ENCODE measurements at places on chromosomes 4 and X.

DNA sequence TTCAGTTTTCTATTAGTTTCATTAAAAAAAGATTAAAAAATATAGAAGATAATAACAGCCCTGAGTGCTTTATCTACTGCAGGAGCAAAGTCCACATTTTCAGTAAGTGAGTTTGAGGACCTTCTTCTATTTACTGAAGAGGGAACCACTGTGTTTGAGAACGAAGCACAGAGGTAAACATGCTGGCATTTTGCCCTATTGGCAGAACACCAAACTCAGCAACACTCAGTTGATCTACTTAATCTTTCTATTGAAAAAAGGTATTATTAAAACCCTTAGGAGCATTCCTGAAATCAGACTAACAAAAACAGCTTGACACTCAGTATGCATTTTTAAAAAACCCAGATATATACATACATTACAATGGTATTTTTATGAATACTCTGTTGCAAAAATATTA is 1496.7 kb downstream of the TECRL start:
- no peak for DNase-seq

DNA sequence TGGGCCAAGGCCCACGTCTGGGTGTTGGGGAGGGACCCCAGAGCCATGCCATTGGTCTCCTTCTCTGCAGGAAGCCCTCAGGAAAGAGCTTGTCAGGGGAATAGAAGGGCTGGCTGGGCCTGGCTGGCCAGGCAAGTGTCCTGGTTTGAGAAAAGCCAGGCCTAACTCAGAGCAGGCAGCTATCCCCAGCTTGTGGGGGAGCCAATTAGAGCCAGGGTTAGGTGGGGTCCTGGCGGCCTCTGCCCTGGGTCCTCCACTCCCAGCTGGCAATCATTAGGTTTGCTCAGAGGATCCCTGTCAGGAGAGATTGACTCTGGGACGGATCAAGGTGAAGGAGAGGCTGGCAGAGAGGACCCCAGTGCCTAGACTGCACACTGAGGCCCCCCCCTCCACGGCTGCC is 64.8 kb downstream of the PJA1 start:
- DNase-seq, result no peak

DNA sequence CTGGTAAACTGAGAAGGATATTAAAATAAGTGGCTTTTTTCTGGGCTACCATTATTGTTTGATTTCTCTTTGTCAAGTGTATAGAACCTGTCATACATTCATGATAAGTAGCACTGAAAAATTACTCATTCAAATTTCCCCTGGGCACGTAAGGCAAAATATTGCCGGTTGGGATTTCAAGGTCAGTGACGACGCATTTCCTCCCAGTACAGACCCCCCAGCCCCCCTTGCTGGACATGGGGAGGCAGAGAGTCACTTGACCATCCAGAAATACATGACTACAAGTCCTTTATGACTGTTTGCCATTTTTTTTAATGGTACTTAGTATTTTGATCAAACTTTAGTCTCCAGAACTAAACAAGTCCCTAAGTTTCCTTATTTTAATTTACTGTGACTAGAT is 6.8 kb upstream of the MND1 start:
- no peak for DNase-seq

GRCh38 chr4:88268913-88269312 is 15.4 kb downstream of the PPM1K start:
- no peak for DNase-seq

- DNase-seq, result no peak
Observed at GRCh38 chrX:72121383-72121782, 10.3 kb downstream of the RTL5 start.

GRCh38 chrX:20693078-20693477 is 426.4 kb upstream of the RPS6KA3 start:
- no peak for DNase-seq

DNA sequence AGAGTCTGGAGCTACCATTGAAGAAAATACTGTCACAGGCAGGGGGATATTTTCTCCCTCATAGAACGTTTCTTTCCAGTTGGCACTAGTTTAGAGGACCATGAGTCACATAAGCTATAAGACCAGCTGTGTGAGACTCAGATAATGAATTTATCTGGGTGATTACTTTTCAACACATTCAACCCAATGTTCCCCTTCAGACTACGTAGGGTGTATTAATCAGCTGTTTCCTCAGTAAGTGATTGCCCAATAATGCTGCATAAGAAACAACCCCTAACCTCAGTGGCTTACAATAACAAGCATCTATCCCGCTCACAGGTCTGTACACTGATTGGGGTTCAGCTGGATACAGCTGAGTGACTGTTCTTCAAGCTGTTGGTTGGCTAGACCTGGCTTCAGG is 38.1 kb downstream of the CBLL2 start:
- DNase-seq, result no peak

GRCh38 chr4:163556177-163556576 is 61.7 kb downstream of the TMA16 start:
- no peak for DNase-seq

GRCh38 chr4:19224820-19225219 is 1026.9 kb upstream of the SLIT2 start:
- DNase-seq, result no peak
